RKO (cell line): ENCODE measurements at places on chromosomes 7 and 10.
A peak's percentile ranks its signal among the peaks of the same experiment; 100 is the strongest.

DNA sequence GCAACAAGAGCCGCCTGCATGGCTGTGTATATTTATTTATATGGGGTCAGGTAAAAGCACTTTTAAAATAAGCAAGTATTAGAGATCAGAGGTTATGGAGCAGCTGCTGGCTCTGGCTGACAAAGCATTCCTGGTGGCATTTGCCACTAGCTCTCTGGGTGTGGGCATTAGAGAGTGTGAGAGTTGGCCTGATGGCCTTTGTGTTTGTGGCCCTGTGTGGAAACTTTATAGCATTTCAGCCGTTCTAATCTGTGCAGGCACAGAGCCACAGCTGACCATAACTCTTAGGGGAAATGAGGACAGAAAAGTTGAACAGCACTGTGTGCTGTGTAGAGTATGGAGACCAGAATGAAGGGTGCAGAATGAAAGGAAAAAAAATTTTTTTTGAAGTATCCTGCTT lies 118.9 kb downstream of the AUTS2 start:
- no peak for DNase-seq

DNA sequence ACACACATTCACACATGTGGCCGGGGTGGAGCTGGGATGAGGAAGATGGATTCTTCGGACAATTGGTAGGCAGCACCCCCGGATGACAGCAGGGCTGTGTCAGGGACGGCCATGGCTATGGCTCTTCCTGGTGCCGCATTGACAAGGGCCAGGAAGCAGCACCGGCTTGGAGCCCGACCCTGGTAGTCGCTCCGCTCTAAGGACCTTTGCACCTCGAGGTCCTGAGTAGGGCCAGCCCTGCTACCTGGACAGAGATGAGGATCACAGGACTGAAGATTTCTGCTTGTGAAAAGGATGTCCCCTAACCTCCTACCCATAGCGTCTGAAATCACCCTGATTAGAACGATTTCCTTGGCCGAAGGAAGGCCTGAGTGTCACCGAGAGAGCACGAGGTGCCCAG lies 134.1 kb downstream of the ADARB2 start:
- no peak for DNase-seq

- DNase-seq = no peak
These were observed 27.7 kb downstream of the CUBN start for GRCh38 chr10:17101910-17102266.

DNA sequence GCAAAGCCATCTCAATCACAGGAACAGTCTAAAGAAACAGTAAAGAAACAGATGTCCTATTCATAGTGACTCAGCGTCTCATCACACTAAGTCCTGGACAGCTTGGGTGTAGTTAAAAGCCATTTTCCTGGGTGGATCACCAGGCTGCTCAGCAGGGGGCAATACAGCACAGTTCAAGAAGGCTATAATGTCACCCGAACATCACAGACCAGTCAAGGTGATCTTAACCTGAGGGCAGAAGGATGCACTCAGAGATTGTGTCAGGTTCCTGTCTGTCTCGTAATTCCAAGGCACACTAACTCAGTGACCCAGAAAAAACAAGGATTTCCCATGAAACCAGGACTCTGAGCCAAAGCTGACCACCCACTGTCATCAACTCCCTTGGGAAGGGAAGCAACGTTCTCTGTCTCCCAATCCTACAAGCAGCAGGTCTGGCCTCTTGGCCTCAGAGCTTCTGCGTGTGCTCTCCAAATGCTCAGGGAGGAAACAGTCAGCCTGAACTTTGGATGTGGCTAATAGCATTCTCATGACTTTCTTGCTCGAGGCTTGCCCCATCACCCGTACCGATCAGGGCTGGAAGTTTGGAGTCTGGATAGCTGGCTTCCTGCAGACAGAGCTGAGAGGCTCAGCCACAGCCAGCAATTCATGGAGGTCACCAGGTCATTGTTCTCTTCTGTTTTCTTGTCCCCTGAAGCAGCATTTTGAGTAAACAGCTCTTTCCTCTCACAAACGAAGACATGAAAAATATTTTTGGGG lies 90.4 kb upstream of the FAM171A1 start:
- DNase-seq = peak; percentile 50

DNA sequence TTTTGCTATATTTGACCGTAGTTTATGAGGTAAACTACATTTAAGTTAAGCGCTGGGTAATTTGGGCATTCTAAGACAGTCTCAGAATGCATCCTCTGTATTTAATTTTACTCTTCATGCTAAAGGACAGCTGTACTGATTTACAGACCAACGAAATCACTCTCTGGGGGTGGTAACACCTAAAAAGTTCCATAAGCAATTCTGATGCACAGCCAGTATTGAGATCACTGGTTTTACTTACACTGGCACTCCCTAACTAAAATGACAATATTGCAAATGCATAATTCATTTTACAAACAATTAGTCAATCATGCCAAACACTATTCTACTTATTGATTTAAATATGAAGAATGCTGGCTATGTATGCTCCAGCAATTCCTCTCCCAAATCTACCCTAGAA lies 102.3 kb downstream of the SRPK2 start:
- DNase-seq = no peak
